ENCODE measurements at places on chromosomes 6 and 20.
A peak's percentile ranks its signal among the peaks of the same experiment; 100 is the strongest.

DNA sequence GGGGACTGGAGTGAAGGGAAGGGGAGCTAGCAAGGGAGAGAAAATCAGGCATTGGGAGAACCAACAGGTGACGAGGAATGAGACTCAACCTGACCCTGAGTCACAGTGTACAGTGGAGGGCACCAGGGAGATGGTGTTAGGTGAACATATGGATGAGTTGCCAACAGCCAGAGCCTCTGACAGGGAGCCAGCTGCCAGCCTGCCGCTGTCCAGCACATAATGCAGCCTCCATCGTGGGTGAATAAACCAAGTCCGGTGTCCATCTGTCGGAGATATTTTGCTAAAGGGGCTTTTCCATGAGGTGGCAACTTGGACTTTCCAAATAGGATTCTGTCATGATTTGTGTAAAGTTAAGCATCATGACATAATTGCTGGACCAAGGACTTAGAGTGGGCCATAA lies 88.1 kb downstream of the CDH4 start:
- no peak for DNase-seq

- DNase-seq = no peak
Measured at GRCh38 chr6:149046164-149046821, 271.2 kb upstream of the TAB2 start.

GRCh38 chr6:64505312-64505711 lies 869.7 kb downstream of the PHF3 start:
- peak; percentile 65 for DNase-seq

DNA sequence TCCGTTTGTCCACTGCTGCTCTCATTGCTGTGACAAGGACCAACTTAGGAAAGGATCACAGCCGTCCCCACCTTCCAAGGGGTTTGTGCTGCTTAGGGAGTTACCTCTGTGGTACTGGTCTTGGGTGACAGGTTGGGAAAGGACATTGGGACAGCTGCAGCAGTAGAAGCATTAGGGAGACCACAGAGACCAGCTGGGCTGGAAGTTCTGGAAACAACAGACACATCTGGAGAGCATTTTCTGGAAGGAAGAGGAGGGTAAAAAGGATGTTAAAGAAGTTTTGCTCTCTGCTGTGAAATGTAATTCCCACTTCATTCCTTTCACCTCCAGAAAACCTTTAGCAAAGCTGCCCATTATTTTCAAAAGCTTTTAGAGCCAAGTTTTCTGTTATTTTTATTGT lies 304.2 kb downstream of the LRFN2 start:
- no peak for DNase-seq

DNA sequence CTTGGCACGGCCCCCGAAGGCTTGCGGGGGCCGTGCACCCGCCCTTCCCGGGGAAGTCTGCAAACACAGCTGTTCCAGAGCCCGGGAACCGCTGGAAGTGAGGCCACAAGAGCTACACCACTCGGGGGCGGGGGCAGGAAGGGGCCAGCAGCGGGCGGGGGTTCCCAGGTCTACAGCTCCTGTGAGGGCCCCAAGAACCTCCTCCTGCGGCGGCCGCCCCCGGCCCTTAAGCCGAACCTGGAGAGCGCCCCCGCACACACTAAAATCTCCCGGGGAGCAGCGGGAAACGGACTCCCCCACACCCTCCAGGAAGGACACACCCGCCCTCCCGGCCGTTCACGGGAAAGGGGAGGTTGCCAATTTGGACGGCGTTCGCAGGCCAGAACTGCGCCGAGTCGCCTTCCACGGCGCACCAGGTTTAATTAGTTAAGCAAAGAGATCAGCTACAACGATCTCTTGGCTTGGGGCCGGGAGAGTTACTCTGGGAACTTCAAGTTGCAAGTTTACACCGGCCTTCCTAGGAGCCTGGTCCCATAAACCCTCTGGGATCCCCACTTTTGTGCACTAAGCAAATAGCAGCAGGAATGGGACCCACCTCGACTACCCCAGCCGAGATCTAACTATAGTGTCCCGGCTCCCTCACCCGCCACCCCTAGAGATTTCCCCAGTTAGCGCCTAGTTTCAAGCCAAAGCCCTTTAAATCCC lies 1.7 kb downstream of the JAG1 start:
- peak; percentile 50 for DNase-seq

DNA sequence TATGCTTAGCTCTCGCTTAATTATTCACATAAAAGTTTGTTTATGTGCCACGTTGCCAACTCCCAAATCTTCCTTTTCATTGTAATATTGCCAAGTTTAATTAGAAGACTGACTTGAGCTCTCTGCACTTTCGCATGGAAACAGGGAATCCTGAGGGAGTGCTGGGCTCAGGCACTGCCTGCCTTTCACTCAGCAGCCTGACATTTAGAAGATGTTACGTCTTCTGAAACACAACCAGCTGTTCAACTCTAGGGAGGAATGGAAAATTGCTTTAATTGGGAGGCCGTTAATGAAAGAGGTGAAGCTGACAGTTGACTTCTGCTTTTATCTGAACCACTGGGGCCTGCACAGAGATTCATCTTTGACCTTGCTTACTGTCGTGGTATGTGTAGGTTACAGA lies 77.4 kb upstream of the MTHFD1L start:
- no peak for DNase-seq

- no peak for DNase-seq
Measured at GRCh38 chr6:131914234-131914633, 36.9 kb downstream of the CCN2 start.

DNA sequence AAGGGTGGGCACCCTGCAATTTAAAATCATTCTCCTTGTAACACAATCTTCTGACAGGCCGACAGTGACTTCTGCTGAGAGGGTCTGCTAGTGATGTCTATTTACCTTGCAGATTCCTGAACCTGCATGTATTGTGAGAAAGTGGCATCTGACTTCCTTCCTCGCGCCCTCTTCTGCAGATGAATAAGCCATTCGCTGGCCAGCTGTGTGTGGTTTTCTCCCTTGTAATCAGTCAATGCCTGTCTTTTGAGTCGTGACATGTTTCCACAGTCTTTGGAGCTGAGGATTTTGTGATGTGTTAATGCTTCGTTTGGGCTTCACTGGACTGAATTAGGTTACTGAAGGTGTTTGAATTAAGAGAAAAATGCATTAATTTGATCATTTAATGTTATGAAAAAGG lies 125.3 kb downstream of the GRM1 start:
- DNase-seq = peak; percentile 21

GRCh38 chr6:142302421-142303175 lies 791 bp downstream of the ADGRG6 start:
- no peak for DNase-seq

- no peak for DNase-seq
Measured at GRCh38 chr6:158538741-158539140, 21.1 kb upstream of the TMEM181 start.

- DNase-seq = peak; percentile 83
Measured at GRCh38 chr20:38222231-38222922, 38.2 kb downstream of the KIAA1755 start.

Measured in neural progenitor cell (in vitro differentiated cells).